ENCODE measurements at places on chromosomes 2 and 18.

DNA sequence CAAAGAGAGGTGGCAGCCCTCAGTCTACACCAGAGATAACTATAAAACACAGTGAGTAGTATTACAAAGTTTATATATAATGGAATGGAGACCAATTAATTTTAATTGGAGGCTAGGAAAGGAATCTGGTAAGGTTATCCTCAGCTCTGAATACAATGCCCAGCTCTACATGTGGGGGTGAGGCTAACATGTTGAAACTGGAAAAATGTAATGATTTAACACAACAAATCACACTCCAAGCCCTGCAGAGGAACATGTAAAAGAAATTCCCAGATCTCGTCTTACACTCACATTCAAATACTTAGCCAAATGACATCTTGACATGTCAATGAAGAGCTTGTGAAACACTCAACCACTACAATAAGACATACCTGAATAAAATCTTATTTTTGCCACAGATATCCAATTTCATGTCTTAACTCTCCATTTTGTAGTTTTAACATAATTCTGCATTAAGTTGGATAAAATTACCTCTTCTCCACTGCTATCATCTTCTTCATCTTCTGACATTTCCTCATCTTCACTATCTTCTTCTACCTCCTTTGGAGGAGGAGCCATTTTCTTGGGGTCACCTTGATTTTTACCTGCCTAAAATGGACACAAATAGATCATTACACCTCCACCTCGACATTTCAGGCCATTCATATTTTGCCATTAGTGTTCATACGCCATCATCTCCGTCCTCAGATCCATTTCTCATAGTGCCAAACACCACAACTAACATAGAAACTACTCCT, 1.4 kb downstream of the NCL start:
- no peak for DNase-seq

DNA sequence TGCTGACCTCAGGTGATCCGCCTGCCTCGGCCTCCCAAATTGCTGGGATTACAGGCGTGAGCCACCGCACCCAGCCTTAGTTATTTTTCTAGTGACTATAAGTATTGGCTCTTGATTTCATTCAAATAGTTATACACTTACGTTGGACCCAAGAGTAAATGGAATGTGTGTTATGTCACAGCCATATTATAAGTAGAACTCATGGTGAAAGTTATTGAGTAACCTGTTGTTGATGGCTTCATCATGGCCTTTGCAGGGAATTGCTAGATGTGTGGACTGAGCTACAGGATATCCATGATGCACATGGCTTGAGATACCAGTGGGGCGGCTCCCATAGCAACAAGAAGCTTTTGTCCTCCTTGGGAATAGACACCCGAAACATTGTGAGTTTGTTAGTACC, 44.7 kb downstream of the AFTPH start:
- no peak for DNase-seq

- peak; percentile 63 for DNase-seq
Measured at GRCh38 chr2:27320958-27321543, 1.8 kb downstream of the MPV17 start.

GRCh38 chr2:44753552-44754285, 187.8 kb upstream of the SIX3 start:
- no peak for DNase-seq

DNA sequence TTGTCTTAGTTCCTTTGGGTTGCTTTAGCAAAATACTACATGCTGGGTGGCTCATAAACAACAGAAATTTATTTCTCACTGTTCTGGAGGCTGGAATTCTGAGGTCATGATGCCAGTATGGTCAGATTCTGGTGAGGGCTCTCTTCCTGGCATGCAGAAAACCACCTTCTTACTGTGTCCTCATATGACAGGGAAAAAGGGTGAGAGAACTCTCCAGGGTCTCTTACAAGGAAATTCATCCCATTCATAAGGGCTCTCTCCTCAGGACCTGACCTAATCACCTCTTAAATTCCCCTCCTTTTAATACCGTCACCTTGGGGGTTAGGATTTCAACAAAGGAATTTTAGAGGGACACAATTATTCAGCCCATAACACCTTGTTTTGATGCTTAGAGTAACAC, 243.1 kb upstream of the TNP1 start:
- no peak for DNase-seq

- DNase-seq = no peak
Measured at GRCh38 chr18:6859676-6860422, 130.3 kb downstream of the ARHGAP28 start.

GRCh38 chr2:8543383-8544170, 138.3 kb upstream of the ID2 start:
- DNase-seq = peak; percentile 55

GRCh38 chr2:149059822-149060221, 21.3 kb downstream of the LYPD6B start:
- no peak for DNase-seq

GRCh38 chr18:73235491-73235890, 367.7 kb upstream of the NETO1 start:
- no peak for DNase-seq

DNA sequence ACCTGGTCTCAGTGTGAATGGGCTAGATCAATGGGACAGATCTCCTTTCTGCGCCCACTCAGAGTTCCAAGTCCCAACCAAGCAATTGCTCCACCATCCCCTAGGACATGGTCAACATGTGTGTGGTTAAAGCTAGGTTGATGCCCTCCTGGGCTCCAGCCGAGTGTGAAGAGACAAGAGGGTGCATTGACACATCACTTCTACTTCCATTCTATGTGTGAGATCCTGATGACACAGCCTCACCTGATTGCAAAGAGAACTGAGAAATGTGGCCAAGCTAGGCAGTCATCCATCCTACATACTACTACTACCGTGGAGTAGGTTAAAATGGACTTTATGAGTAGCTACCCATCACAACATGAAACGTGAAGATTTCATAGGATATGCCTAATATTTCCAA, 106.8 kb downstream of the NCKAP5 start:
- no peak for DNase-seq

GRCh38 chr2:10971161-10971887, 59.6 kb downstream of the KCNF1 start:
- DNase-seq = no peak

DNA sequence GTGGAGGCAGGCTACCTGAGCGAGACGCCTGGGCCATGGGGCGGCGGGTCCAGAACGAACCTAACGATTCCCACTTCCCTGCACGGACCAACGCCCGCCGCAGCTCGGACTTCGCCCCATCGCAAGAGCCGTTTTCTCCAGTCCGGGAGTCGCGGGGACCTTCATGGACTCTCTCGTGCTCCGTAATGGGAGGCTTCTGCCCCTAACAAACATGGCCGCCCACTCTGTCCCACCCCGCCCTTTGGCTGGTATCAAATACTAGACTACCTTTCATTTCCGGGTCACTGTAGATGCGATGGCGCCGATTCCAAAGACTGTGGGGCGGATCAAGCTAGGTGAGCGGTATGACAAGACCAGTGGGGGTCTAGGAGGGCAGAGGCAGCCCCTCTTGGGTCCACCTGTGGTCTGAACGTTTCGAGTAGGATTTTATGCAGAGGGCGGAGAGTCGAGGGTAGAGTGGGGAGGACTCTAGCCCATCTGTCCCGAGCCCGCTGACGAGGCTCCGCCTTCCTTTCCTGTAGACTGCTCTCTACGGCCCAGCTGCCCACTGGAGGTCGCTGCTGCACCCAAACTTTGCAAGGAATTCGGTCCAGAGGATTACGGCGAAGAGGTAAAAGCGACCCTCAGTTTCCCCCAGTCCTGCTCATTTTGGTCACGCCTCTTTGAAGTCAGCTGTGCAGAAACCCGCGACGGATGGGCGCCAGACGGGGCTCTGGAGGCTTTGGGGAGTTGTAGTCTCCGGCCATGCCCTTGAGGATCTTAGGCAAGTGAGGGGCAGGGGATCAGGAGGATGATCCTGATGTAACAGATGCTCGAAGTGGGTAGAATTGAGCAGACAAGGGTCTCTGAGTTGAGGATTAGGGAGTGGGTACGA, at the start of the genes CCDC142 and TTC31:
Gene CCDC142, minus strand, starts transcription at position 198 of the 874 bp plus-strand sequence. Its CDS starts 161 bp downstream, at position 37.
Gene TTC31, plus strand, starts transcription at position 281 of the 874 bp plus-strand sequence. Its CDS starts 15 bp downstream, at position 296.
- DNase-seq = peak; percentile 98

GRCh38 chr18:54323970-54324369, 33.7 kb downstream of the STARD6 start:
- DNase-seq = no peak

DNA sequence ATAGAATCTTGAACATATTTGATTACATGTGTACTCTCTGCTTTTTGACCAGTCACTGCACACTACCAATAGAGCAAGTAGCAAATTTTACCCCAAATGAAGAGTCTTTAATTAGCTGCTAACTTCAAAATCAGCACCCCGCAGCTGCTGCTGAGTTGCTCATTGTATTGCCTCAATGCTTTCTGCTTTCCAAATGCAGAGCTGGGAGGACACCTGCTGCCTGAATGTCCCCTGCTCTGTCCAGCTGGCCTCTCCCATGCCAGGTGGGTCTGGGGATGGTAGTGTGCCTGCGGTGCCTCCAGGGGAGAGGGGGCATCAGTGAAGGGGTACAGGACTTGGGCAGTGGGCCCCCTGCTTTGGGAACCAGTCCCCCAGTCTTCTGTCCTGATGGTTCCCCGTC, 184.8 kb downstream of the PRKCE start:
- no peak for DNase-seq

DNA sequence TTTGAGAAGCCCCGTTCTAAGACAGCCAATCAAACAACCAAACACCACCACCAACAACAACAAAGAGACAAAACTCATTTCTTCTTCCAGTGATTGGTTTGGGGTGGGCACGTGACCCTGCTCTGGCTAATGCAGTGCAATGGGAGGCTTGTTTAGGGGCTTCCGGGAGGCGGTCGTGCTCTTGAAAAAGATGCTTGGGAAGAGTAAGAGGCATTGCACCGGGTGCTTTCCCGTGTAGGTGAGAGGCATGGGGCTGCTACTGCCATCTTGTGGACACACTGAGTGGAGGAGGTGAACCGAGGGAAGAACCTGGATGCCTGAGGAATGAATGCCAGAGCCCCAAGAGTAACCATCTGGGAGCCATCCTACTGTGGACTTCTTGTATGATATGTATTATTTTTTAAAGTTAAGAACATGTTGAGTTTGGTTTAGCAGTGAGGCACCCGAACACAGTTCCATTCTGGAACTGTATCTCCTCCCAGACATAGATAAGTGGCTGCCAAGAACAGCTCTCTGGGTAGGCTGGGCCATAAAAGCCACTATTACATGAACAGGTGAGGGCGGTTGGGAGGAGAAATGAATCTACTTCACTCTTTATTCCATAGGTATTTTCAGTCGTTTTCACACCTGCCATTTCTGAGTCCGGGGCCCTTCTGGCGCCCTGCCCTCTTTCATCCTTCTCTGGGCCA, 19.1 kb upstream of the ARHGAP25 start:
- DNase-seq = no peak

- DNase-seq = no peak
Measured at GRCh38 chr2:194087089-194087958, 1569.7 kb upstream of the SLC39A10 start.

DNA sequence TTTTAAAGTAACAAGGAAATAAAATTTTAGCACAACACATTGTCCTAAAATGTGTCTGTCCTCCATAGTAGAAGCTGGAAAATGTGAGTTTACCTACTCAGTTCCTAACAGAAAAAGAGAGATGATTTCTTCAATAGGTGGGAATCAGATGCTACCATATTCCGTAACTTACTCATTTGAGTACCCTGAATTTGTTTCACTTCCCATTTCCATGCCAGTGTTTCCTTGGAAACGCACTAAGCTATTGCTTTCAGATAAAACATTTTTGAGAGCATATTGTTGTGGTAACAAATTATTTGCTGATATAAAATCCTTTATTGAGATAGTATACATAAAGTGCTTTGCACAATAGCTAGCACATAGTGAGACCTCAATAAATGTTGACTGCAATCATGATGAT, 137.5 kb upstream of the BARD1 start:
- DNase-seq = no peak

GRCh38 chr2:42653908-42654445, 85.5 kb downstream of the MTA3 start:
- DNase-seq = no peak

DNA sequence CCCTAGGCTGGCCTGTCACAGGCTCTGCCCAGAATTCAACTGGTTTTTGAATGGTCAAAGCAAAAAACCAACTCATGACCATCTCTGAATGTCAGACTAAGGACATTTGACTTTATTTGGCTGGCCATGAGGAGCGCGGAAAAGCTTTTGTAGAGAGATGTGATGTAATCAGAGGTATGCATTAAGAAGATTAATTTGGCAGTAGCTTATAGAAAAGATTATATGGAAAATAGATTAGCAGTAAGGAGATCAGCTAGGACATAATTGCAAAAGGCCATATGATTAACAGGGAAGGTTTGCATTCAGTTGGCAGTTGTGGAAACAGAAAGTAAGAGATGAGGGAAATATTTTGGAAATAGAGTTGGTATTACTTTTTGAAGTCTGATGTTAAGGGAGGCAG, 12.3 kb upstream of the TTR start:
- no peak for DNase-seq

DNA sequence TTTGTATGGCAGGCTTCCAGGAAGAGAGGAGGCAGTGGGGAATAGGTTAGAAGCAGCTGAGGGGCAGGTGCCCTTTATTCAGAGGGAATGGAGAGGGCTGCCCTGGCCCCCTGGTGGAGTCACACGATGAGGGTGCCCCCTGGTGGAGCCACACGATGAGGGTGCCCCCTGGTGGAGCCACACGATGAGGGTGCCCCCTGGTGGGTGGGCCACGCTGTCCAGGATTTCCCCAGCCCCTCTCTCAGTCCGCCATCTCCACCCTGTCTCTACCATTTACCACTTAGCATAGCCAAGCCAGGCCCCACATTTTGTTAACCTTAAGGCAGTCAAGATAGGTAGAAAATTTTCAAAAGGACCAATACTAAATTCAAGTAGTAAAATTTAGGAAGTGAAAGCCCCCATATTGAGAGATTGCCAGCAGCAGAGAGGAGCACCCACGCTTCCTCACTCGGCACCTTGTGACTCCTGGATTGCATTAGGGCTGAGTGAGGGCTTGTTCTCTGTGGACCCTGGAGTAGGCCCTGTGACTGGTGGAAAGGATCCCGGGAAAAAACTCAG, 10.4 kb upstream of the FAM228A start:
- peak; percentile 28 for DNase-seq

DNA sequence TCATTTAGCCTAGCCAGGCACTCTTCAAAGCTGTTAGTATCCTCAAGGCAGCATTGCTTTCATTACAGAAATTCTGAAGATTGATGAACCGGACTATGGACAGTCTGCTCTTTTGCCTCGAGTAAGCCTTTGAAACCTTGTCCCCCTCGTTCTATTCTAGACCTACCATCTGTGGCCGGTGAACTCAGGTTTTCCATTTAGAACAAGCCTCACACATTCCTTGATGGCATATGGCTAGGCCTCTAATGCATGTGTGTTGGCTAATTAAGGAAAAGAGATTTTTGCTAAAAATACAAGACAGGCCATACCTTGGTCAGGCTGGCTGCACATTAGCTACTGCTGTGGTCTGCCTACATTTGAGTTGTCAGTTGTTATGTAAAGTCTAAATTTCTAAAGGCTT, 111.8 kb downstream of the CERS6 start:
- DNase-seq = no peak

DNA sequence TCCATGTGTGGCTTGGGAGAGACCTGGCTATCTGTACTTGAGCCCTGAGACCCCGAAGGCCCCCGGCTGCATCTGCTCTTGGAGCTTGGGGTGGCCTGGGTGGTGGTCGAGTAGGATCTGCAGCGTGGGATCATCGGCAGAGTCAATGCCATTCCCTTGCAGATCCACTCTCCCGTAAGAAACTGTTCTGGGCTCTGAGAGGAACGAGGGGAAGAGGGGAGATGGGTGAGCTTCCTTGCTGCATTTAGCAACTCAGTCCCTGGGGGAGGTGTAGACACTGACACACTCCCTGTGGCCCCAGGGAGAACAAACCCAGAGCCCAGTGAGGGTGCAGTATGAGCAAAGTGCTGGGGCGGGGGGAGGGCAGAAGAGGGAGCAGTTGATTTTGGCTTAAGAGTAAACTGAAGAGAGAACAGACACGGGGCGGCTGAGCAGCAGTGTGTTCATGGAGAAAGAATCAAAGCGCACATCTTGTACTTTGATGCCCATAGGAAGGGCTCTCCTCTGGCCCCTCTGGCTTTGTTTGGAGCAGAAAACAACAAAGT, 8.5 kb downstream of the GREB1 start:
- DNase-seq = no peak
